Umbilical cord (tissue), 2 donors: ENCODE measurements at places on chromosomes 16 and 17. TPM values are rescaled to one million over a fixed set of nuclear protein-coding genes. Genes with fewer than 3 reads are reported as not detected.

DNA sequence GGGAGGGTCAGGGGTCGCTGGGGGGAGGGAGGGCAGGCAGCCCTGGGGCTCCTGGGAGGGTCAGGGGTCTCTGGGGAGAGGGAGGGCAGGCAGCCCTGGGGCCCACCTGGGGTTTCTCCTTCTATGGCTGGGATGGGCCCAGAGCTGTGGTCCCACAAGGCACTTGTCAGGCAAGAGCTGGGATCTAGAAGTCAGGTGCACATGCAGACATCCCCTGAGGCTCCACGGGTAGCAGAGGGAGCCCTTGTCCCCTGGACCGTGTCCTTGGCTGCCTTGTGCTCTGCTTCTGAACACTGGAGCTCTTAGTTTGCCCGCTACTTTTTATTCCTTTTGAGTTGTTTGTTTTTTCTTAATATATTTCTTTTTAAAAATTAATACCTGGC, 1.8 kb downstream of the TUBB3 start:
- no peak for DNase-seq

DNA sequence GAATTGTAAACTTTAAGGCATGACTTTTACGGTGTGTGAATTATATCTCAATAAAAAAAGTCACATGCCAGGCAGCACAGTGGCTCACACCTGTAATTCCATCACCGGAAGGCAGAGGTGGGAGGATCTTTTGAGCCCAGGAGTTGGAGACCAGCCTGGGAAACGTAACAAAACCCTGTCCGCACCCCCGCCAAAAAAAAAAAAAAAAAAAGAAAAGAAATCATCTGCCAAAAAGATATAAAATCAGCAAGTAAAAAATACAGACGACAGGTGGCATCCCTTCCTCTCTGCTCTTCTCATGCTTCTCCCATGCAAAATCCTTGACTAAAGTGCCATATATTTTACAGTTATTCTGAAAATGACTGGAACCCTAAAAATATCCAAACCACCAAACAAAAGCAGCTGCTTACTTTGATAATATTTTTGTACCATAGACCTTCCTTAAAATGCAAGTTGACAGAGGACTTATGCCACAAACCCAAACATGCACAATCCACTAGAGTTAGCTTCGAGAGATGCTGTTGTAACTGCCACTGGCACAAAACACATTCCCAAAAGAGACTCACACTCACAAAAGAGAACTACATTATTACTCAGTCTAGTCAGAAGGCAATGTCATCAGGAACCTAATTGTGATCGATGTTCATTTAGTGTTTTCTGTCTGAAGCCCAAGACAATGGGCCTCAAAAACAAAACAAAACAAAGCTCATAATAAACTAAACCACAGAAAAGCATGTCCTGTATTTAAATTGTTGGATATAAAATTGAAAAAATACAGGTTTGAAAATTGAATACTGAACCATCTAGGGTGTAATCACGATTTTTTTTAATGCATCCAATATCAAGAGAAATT, 2.4 kb downstream of the CRLF3 start:
- DNase-seq, result no peak

Gene CAPN15
- total RNA-seq, result 26.5 TPM

Gene CDH11
- total RNA-seq, result 419 TPM

Gene KRTAP3-2
- 31.1 TPM for total RNA-seq
